ENCODE measurements at places on chromosomes 13 and 19. TPM values are rescaled to one million over a fixed set of nuclear protein-coding genes. Genes with fewer than 3 reads are reported as not detected.

DNA sequence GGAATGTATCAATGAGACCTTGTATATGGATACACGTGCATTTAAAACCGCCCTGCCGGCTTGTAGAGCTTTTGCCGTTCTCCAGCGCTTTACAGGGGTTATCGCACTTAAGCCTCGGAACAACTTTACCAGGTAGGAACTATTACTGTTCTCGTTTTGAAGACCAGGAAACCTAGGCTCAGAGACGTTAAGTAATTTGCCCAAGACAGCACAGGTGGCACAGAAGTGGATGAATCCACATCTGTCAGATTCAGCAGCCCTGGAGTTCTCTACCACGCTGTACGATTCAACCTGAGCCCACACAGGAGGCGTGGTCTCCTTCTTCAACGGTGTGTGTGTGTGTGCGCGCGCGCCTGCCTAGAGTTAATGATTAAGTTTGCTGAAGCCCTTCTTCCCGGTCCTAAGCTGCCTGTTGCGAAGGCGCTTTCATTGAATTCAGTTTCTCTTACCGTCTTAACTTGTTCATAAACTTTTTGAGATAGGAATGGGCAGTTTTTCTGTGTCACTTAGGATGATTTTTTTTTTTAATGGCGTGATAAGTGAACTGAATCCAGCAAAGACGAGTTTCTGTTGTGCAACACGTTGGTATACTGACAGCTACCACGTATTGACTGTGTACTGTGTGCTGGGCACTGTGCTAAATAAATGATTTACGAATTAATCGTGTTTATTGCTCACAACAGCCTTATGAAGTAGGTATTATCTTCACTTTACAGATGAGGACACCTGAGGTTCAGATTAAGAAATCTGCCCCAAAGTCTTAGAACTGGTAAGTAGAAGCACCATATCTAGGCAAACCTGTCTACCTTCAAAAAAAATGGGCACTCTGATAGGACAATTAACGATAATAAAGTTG is 67.4 kb downstream of the KCNRG start:
- H3K27ac ChIP-seq, result peak overlapping the region; percentile 100
- peaks cover 5% of the 10 kb centered on the region for H3K27me3 ChIP-seq
- H3K36me3 ChIP-seq, result peaks cover 35% of the 10 kb centered on the region
- H3K4me1 ChIP-seq, result peaks cover 40% of the 10 kb centered on the region
- peak; percentile 93 for DNase-seq
- peak overlapping the region; percentile 100 for H3K4me3 ChIP-seq

DNA sequence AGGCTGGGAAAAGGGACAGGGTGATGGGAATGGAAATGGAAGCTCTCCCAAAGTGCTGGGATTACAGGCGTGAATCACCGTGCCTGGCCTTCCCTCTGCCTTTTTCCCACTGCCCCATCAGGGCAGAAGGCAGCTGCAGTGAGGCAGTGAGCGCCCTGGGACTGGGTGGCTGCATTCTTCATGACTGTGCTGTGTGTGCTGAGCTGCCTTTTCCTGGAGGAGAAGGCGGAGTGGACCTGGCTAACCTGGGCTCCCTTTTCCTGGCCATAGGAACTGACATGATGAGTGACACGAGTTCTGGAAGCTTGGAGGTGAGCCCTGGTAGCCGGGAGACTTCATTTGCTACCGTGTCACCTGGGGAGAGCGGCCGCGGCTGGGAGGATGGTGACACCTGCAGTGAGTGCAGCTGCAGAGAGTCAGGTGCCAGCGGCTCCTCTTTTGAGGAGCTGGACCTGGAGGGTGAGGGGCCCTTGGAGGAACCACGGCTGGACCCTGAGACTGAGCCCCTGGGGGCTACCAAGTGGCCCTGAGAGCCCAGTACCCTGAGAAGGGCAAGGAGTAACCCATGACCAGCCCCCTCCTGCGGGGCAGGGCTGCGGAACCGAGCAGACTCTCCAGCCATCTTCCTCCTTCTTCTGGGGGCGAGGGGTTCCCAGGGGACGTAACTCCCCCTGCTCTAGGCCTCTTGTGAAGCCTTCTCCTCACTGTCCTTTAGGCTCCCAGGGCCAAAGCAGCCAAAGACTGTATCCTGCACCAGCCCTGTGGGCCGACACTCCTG is 26.3 kb upstream of the ZNF492 start:
- no peak overlapping the region for H3K4me3 ChIP-seq
- DNase-seq, result no peak
- peaks cover 3% of the 10 kb centered on the region for H3K36me3 ChIP-seq
- no peak overlapping the region for H3K27ac ChIP-seq
- no peaks in the 10 kb centered on the region for H3K4me1 ChIP-seq

DNA sequence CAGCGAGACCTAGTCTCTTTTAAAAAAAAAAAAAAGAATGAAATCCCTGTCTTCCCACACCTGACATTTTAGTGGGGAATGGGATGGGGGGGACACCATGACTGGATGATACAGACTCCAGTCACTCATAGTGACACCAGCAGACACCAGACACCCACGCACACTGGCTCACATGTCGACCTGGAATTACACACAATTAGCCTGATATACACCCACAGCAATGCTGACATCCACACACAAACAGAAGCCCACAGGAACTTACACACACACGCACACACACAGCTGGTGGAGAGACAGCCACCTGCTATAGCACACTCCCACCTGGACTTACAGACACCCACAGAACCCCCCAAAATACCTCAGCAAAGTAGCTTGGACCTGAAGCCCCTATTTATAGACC is 8.3 kb upstream of the NANOS3 start:
- peaks cover 3% of the 10 kb centered on the region for H3K36me3 ChIP-seq
- DNase-seq, result no peak
- no peak overlapping the region for H3K4me3 ChIP-seq

GRCh38 chr19:36058481-36059179 is 3.9 kb downstream of the WDR62 start:
- no peak for DNase-seq
- no peak overlapping the region for H3K4me3 ChIP-seq

DNA sequence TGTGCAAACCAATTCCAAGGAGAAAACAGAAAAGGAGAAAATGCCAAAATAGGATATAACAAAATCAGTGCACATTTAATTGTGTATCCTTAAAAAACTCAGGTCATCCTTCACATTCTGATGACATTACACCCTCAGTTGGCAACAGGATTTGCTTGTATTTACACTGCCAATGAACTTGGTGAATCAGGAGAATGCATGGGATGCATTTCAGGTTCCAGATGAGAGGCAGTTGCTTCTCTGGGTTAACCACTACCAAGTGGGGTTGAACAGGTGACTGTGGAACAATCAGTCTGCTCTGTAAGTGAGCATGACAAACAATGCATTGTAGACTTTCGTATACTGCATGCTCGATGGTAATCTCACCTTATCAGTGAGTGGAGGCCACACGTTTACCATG is 79.1 kb downstream of the STARD13 start:
- peaks cover 47% of the 10 kb centered on the region for H3K4me1 ChIP-seq
- H3K27ac ChIP-seq, result peak overlapping the region; percentile 89
- DNase-seq, result no peak
- H3K27me3 ChIP-seq, result peaks cover under 1% of the 10 kb centered on the region
- H3K4me3 ChIP-seq, result no peak overlapping the region
- H3K36me3 ChIP-seq, result peaks cover 8% of the 10 kb centered on the region

- H3K4me3 ChIP-seq, result no peak overlapping the region
- H3K27ac ChIP-seq, result no peak overlapping the region
- no peaks in the 10 kb centered on the region for H3K4me1 ChIP-seq
- no peak for DNase-seq
- no peaks in the 10 kb centered on the region for H3K36me3 ChIP-seq
- H3K27me3 ChIP-seq, result peaks cover 3% of the 10 kb centered on the region
Observed at GRCh38 chr19:33679696-33680095, 57.9 kb downstream of the CHST8 start.

- H3K36me3 ChIP-seq, result peaks cover 25% of the 10 kb centered on the region
- H3K4me3 ChIP-seq, result peak overlapping the region; percentile 36
- no peaks in the 10 kb centered on the region for H3K27me3 ChIP-seq
- peak overlapping the region; percentile 87 for H3K27ac ChIP-seq
- peaks cover 72% of the 10 kb centered on the region for H3K4me1 ChIP-seq
Observed at GRCh38 chr19:49564616-49565045, 15.7 kb downstream of the NOSIP start.

GRCh38 chr13:46359714-46360113 is 27.3 kb downstream of the RUBCNL start:
- H3K27me3 ChIP-seq, result no peaks in the 10 kb centered on the region
- H3K36me3 ChIP-seq, result peaks cover 6% of the 10 kb centered on the region
- H3K27ac ChIP-seq, result no peak overlapping the region
- no peak for DNase-seq
- no peak overlapping the region for H3K4me3 ChIP-seq

GRCh38 chr13:75704194-75704926 is 68.2 kb downstream of the LMO7 start:
- no peaks in the 10 kb centered on the region for H3K27me3 ChIP-seq
- no peak for DNase-seq
- no peak overlapping the region for H3K27ac ChIP-seq
- no peak overlapping the region for H3K4me3 ChIP-seq
- peaks cover 3% of the 10 kb centered on the region for H3K4me1 ChIP-seq
- H3K36me3 ChIP-seq, result no peaks in the 10 kb centered on the region

GRCh38 chr19:42185277-42185676 is 32.2 kb downstream of the DEDD2 start:
- no peaks in the 10 kb centered on the region for H3K36me3 ChIP-seq
- peak overlapping the region; percentile 34 for H3K4me3 ChIP-seq
- peaks cover 6% of the 10 kb centered on the region for H3K27me3 ChIP-seq

DNA sequence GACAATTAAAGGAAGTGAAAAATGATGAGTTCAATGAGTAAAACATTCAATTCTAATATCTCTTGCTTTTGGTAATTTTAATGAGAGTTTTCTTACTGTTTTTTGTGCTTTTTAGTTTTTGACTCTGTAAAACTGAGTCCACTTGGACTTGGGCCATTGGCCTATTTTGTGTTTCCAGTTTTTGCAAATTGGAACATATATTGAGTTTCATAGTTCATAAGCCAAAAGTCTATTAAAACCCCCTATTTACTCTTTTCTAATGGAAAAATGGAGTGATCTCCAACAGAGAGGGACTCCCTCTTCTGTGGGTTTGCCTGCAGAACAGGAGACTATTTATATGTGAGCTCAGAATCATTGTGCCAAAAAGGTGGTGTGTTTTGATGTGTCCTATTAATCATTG is 219.7 kb upstream of the SPRY2 start:
- DNase-seq, result no peak
- no peaks in the 10 kb centered on the region for H3K36me3 ChIP-seq
- H3K4me1 ChIP-seq, result no peaks in the 10 kb centered on the region
- H3K27ac ChIP-seq, result no peak overlapping the region

DNA sequence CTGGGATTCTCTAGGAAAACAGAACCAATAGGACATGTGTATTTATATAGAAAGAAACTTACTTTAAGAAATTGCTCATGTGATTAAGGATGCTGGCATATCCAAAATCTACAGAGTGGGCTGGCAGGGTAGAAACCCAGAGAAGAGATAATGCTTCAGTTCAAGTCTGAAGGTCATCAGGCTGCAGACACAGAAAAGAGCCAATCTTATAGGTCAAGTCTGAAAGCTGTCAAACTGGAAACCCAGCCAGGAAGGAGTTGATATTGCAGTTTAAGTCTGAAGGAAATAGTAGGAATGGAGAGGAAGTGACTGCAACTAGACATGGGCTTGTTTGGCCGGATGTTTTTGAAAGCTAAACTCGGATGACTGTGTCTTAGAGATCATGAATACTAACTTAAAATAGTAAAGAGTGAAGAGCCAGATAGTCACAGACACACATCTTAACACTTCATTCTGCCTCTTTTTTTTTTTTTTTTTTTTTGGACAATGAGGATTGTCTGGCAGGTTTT is 125.3 kb upstream of the GPC6 start:
- no peak overlapping the region for H3K27ac ChIP-seq
- DNase-seq, result no peak

DNA sequence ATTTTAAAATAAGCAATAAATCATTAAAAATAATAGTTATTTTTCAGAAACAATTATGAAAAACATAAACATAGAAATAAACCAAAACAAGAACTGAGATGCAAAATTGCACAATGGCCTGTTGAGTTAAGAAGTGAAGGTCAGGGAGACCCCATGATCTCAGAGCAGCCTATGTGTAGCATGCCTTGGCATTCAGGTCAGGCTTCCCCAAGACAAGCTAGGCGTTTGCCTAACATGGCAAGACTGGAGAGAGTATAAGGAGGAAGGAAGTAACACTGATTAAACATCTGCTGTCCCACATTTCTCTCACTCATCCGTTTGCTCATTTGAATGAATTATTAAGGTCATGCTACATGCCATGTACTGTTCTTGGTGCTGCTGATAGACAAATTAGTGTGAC is 291.8 kb downstream of the TSHZ3 start:
- no peak for DNase-seq
- H3K4me1 ChIP-seq, result no peaks in the 10 kb centered on the region
- peaks cover 2% of the 10 kb centered on the region for H3K27me3 ChIP-seq

GRCh38 chr19:5177745-5178450 is 162.7 kb downstream of the PTPRS start:
- H3K4me1 ChIP-seq, result no peaks in the 10 kb centered on the region
- DNase-seq, result no peak
- no peaks in the 10 kb centered on the region for H3K27me3 ChIP-seq
- H3K27ac ChIP-seq, result no peak overlapping the region
- no peaks in the 10 kb centered on the region for H3K36me3 ChIP-seq

- no peak overlapping the region for H3K27ac ChIP-seq
- no peaks in the 10 kb centered on the region for H3K36me3 ChIP-seq
- no peak overlapping the region for H3K4me3 ChIP-seq
Observed at GRCh38 chr19:49272204-49272603, 52.8 kb downstream of the SLC6A16 start.

DNA sequence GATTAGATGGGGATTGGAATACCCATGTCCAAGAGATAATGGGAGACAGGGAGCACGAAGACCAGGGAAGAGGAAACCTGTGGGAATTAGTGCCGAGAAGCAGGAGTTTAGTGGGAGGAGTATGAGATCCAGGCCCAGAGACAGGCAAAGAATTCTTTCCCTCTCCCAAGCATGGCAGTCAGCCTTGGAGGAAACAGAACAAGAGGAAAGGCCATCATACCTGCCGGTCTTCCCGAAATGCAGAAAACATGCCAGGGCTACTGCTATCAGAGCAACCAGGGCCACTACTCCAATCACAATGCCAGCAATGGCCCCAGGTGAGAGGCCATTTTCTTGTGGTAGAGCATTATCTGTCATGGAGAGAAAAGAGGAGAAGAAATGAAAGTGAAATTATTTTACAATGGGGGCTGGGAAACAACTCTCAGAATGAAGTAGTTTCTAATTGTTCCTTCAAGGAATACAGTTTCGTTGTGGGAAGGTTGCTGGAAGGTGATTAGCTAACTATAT is 16.1 kb downstream of the CEACAM1 start:
- peak; percentile 71 for DNase-seq
- no peaks in the 10 kb centered on the region for H3K27me3 ChIP-seq
- H3K4me3 ChIP-seq, result peak overlapping the region; percentile 43
- peaks cover 50% of the 10 kb centered on the region for H3K36me3 ChIP-seq
- H3K27ac ChIP-seq, result peak overlapping the region; percentile 34

SYNGR4 gene
- total RNA-seq, result 0.33 TPM

SBK2 gene
- total RNA-seq, result not detected

ZNF99 gene
- not detected for total RNA-seq

S1PR2 gene
- 14.3 TPM for total RNA-seq

DKKL1 gene
- total RNA-seq, result not detected

ZNF730 gene
- total RNA-seq, result 0.85 TPM

LGALS13 gene
- total RNA-seq, result not detected

ZNF560 gene
- not detected for total RNA-seq

STOML3 gene
- not detected for total RNA-seq

ACER1 gene
- not detected for total RNA-seq

ZNF653 gene
- total RNA-seq, result 21.6 TPM

GPC6 gene
- total RNA-seq, result not detected

ZNF471 gene
- 0.09 TPM for total RNA-seq

All from activated CD4-positive, alpha-beta T cell treated with anti-CD3 and anti-CD28 coated beads, Interleukin-2, amount 10 ng/mL, durations not matched to agents 24 days and 14 days (primary cell).